Hematopoietic multipotent progenitor cell treated with erythropoietin and hydrocortisone succinate and interleukin-3 and kit ligand, for 6 days (in vitro differentiated cells): ENCODE measurements at places on chromosomes 5 and 9.

GRCh38 chr9:34518110-34518616 lies 4.6 kb downstream of the ENHO start:
- no peak for DNase-seq

DNA sequence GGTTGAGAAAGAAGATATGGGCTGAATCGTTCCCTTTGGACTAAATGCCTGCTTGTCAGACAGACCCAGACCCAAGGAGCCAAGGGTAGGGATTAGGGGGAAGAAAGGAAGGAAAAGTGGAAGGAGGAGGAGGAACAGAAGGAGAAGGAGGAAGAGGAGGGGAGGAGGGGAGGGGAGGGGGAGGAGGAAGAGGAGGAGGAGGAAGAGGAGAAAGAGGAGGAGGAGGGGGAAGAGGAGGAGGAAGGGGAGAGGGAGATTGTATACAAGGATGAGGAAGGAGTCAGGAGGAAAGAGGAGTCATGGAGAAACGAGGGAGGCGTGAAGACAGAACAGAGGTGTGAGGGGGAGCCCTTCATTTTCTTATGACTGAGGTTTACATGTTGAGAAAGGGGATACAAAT lies 46.9 kb upstream of the DNAH5 start:
- no peak for DNase-seq

DNA sequence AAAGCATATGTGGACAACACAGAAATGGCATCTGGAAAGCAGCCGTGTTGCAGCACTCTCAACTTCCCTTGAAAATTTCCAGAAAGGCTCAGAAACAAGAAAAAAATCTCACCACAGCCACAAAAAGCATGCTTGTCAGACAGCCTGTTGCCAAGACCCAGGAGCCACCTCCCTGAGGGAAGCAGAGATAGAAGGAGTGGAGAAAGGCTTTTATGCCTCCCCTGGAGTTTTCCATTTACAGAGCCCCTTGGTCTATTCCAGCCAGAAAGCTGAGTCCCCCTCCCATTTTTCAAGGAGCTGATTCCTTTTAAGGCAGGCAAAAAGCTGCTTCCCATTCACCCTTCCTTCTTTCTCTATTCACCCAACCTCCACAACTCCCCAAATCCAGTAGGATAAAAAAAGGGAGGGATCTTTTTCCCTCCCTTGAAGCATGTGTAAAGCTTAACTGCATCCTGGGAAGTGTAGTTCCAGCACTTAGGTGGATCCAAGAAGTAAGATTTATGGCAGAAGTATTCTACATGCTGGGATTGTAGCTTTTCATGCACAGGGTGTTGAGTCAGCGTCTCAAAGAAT lies 37.1 kb upstream of the PALM2AKAP2 start:
- DNase-seq = no peak

- peak; percentile 49 for DNase-seq
Observed at GRCh38 chr9:114097613-114098020, 1.5 kb downstream of the KIF12 start.

- DNase-seq = peak; percentile 85
Observed at GRCh38 chr5:88727705-88728313, 155.2 kb downstream of the MEF2C start.

DNA sequence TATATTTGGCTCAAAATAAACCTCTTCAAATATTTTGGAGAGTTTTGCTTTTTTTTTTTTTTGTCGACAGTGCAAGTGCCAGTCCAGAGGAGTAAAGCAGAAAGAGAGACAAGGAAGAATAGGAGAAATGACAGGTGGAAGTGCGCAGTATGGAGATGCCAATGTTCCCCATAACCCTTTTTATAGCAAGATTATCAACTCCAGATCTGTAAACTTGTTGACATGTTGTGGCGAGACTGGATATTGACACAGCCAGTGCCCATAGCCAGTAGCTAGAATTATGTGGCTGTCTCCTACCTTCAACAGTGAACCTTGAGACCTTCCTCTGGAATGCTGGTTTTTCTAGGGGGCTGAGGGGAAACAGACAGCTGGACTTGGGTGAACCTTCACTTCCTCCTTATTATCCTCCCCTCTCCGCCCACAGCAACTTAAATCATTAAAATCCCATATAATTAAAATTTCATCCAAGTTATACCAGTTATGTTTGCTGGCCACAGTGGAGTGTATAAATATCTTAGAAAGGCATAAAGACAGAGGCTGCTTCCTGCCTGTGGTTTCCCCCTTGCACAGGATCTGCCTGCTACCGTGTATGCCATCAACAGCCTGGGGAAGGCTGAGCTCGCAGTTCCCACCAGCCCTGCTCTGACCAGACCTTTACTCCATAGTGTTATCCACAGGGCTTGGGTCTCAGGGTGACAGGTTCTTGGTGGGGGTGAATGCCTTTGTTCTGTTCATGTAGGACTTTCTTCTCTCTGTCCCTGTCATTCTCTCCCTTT lies 112.3 kb upstream of the ANKH start:
- DNase-seq = peak; percentile 24

DNA sequence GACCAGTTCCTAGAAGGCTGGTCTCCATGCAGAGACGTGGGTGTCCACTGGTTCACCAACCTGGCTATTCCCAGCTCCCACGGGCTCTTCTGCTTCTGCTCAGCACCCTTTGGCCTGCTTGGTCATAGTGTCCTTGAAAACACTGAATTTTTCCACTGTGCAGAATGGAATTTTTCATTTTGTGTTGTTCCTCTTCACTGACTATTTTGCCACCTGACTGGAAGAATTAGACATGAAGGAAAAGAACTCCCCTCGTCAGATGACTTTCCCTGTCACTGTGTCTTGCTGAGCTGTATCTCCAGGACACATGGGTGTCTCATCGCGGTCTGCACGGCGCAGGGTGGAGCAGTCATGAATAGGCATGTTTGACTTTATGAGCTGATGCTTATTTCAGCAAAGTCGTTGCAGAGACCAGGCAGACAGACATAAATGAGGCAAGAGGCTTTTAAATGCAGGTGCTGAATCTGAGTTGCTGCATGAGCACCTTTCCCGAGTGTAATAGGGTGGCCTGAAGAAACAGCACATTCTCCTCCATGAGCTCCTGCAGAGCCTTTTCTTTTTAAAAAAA lies 50.2 kb upstream of the SEMA4D start:
- DNase-seq = peak; percentile 69

- no peak for DNase-seq
Observed at GRCh38 chr9:79334711-79335110, 237.1 kb upstream of the TLE4 start.

GRCh38 chr9:123742009-123742767 lies 187.7 kb downstream of the DENND1A start:
- DNase-seq = no peak

DNA sequence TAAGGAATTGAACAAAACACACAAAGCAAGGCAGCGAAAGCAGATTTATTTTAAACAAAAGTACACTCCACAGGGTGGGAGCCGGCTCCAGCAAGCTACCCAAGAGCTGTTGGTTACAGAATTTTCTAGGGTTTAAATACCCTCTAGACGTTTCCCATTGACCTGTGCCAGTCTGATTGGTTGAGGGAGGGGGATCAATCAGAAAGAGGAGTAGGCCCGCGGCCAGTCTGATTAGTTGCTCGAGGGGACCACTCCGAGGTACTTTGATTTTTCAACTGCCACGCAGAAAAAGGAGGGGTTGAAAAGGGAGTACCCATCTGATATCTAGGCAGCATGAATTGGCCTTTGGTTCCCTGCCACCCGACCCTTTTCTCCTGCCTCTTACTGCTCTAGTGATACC lies 998 bp downstream of the SRP19 start:
- DNase-seq = no peak

GRCh38 chr5:108728566-108729241 lies 19.0 kb upstream of the FER start:
- DNase-seq = peak; percentile 49

- DNase-seq = no peak
Observed at GRCh38 chr5:149608936-149609545, 27.7 kb downstream of the ARHGEF37 start.

DNA sequence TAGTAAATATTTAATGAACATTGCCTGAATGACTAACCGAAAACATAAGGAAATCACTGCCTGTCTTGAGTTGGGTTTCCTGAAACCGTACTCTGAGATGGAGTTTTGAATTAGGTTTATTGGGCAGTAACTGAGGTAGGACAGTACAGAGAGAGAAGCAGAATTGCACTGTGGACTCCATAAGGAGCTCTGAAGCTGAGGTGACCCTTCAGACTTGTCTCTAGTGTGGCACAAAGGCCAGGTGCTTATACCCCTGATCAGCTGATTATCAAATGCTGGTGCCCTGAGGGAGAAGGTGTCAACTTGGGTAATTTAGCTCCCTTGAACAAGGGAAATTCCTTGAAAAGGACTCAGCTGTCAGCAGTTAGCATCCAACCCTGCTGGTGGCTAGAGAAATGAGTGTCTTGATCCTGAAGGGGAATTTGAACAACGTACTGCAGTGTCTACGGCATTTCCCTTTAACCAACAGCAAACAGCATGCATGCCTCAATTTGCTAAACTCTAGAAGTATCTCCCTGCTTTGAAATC lies 135.0 kb upstream of the SMARCA2 start:
- DNase-seq = no peak

GRCh38 chr5:54997081-54997480 lies 11.7 kb upstream of the ESM1 start:
- DNase-seq = no peak

DNA sequence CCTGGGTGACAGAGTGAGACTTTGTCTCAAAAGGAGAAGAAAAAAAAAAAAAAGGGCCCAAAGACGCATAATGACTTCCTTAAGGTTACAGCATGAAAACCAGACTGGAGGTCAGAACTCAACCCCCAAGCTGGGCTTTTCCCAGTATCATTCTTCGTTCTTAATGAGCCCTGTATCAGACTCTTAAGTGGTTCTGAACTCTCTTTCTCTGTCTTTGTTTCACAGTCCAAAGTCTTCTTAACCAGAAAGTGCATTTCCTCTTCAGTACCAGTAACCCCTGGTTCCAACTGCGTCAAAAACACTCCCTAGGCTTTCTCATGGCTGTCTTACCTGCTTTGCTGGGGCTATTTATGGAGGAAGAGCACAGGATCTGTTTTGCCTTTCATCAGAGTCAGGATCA lies 38.4 kb upstream of the SHB start:
- DNase-seq = no peak

DNA sequence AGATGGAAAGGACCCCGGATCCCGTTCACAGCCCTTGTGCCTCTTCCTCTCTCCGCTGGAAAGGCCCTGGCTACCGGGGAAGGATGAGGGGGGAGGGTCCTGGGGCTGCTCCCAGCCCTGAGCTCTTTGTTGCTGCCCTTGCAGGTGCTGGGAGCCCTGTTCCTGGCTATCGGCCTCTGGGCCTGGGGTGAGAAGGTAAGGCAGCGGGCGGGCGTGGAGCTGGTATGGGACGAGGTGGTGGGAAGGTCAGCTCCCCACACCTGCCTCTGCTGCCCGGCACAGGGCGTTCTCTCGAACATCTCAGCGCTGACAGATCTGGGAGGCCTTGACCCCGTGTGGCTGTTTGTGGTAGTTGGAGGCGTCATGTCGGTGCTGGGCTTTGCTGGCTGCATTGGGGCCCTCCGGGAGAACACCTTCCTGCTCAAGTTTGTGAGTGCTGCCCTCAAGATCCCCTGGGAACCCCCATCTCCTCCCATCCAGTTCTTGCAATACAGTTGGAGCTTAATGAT lies 4.2 kb downstream of the TSPAN17 start:
- DNase-seq = no peak

GRCh38 chr9:106577121-106577520 lies 285.8 kb upstream of the ZNF462 start:
- DNase-seq = no peak

DNA sequence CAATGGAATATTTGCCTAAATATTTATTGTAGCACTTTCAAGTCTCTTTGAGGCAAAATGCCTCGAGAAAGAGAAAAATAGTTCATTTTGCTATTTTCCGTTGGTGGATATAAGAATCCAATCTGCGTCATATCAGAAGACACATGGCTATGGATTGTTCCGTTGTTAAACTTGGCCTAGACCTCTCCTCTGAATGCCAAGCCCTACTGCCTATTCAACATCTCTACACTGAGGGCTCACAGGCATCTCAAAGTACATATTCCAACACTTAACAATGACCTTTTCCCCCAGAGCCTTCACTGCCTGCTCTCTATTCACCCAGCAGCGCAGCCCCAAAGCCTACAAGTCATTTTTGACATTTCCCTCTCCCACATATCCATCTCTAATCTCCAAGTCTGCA lies 350.1 kb downstream of the GLIS3 start:
- DNase-seq = no peak

DNA sequence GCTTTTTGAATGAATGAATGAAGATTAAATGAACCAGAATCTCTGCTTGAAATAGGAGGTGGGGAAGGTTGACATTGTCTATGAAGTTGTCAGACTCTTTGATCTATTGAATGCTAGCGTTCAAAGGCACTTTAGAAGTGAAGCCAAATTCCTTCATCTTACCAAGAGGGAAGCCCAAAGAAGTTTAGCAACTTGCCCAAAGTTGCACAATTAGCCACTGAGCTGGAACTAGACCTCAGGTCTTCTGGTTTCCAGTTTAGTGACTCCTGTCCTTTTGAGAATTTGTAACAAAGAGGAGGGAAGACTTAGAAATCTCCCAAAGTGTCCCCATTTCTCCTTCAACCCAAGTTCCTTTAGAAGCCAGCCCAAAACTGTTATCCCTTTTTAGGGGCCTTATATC lies 20.7 kb upstream of the SLC1A3 start:
- no peak for DNase-seq

DNA sequence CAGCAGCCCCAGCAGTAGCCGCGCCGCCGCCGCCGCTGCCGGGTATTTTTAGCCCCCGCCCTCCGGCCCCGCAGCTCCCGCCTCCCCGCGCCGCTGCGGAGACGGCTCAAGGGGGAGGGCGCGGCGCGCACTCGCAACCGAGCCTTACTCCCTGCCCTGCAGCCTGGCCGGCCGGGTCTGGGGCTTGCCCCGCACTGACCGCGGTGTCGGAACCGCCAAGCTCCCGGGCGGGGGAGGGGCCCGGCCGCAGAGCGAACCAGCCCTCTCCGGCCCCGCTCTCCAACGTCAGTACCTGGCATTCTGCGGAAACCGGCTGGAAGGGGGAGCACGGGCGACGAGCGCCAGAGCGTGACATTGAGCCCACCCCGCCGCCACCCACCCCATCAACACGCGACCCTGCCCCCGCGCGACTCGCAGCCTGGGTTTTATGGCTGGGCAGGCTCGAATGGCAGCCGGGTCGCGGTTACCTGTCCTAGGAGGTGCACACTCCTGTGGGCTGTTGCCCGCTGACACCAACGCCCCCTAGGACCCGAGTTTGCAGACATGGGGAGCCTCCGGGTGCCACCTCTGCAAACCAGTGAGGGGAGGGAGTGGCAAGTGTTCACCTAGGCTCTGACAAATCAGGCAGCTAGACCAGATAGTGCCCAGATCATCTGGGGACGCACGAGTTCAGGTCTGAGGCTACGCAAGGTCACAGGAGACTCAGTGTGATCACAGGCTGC lies at the start of gene ACSL6:
Gene ACSL6 (minus strand): TSS at position 37 of the 722 bp plus-strand sequence. CDS start 105 bp downstream, outside the sequence.
- DNase-seq = no peak

DNA sequence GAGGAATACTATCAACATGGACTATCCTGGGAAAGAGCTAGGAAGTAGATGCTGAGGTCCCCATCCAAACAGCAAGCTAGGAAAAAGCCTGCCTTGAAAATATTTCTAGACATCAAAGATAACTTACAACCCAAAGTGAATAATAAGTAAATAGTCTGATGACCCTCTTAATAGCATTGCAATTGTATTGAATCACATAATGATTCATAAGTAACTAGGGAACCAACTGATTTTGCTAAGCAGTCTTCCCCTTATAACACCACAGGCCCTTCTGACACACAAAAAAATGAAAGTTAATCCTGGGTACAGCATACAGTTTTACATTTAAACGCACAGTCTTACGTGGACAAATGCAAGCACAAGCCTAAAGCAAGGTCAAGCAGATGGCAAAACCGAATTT lies 199.3 kb downstream of the RFK start:
- no peak for DNase-seq
